Activated T-cell treated with anti-CD3 and anti-CD28 coated beads, Interleukin-2, amount 50 U/mL, for 48 hours (primary cell): ENCODE measurements at places on chromosomes 11 and 22.

GRCh38 chr11:59865031-59865430 lies 1.3 kb downstream of the TCN1 start:
- DNase-seq = no peak

- no peak for DNase-seq
These were observed 380.8 kb upstream of the CADM1 start for GRCh38 chr11:115884800-115885534.

DNA sequence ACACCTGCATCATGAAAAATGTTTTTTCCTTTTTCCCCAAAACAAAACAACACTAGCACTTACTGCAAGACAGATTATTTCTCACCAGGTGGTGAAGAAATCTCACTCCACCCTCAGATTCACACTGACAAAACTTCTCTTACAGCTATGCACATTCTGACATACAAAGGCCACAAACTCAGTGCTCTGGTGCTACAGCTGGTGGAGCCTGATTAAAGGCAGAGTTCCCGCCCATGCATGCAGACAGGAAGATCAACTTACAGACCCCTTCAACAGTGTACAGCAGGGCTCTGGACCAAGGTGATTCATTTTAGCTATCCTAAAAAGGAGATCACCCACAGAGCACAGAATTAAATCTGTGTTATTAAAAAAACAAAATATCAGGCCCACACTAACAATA lies 112.6 kb downstream of the CADM1 start:
- no peak for DNase-seq

DNA sequence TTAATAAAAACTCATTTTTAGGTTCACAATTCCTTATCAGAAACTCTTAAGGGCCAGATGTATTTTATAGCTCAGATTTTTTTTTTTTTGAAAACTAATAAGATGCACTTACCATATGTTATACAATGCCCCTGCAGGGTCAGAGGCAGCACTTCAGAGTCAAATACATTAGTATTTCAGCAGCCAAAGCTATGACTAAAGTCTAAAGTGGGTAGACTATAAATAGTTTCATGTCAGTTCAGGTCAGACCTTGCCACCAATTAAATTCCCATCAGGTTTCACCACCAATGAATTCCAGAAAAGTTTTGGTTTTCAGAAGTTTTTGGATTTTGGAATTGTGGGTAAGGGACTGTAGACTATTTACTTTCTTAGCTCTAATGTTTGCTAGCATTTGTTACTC lies 75.9 kb downstream of the FAM83F start:
- no peak for DNase-seq

DNA sequence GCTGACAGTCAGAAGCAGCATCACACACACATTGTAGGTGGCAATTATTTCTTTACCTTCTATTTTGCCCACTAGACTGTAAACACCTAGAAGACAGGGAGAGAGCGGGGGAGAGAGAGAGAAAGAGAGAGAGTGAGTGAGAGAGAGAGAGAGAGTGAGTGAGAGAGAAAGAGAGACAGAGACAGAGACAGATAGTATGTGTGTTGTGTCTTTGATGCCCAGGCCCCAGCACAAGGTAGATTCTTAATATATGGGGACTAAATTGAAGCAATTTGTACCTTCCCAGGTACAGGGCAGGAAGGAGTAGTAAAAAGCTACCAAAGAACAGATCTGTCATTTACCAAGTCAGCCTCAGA lies 163.7 kb downstream of the PKNOX2 start:
- no peak for DNase-seq

DNA sequence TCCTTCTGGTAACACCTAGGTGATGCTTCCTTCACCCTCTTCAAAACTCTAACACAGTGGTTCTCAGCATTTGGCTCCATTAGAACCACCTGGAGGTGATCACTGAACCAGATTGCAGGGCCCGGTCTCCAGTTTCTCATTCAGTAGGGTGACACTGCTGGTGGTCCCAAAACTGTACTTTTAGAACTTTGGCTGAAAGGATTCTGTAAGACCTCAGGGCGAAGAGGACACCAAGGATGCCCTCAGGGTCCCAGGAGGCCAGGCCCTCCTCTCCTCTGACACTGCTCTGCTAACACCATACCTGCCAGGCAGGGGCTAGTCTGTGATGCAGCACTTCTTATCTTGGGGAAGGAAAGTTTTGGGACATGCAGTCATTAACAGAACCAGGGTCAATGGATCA lies 9.0 kb downstream of the VSTM5 start:
- no peak for DNase-seq

DNA sequence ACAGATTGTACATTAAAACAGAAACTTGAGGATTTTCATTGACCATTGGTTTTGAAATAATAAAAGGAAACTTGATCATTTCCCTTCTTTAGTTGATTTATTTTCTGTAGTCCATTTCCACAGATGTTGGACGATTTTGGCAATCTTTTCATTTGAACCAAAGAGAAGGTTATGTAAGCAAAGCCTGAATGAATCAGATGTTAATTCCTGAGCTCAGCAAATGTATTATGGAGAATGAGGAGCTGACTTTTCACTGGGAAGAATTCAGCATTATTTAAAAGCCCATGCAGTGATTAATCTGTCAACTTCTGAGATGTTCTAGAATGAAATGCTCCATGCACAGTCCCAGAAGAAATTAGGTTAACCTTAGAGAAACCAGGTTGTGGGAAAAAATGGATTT lies 29.0 kb downstream of the ELMOD1 start:
- DNase-seq = no peak

GRCh38 chr11:69057236-69057635 lies 8.5 kb downstream of the TPCN2 start:
- DNase-seq = no peak

DNA sequence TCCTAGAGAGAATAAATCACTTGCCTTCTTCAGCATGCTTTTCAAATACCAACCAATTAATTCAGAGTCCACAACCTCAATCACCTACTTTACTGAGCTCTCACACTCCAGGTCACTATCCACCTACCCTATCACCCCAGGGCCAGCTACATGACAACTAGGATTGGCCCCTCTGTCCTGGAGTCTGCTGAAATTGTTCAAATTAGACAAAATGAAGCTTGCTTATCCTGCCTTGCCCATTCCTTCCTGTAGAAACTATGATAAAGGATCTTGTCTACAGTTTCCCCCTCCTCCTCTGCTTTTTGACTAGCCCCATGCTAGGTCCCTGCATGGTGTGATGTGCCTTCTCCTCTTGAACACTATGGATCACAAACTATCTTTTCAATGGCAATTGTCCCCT lies 94.5 kb downstream of the JRKL start:
- DNase-seq = no peak

DNA sequence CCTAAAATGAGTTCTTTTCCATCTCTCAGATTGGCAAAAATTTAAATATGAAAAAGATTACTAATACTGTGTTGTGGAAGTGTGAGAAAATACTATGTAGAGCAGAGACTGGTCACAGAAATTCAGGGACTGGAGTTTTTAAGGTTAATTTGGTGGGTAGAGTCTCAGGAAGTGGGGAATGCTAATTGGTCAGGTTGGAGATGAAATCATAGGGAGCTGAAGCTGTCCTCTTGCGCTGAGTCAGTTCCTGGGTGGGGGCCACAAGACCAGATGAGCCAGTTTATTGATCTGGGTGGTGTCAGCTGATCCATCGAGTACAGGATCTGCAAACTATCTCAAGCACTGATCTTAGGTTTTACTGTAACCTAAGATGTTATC lies 29.4 kb upstream of the TMEM86A start:
- peak; percentile 38 for DNase-seq

- no peak for DNase-seq
These were observed 977.0 kb downstream of the TBC1D22A start for GRCh38 chr22:47739291-47740015.

DNA sequence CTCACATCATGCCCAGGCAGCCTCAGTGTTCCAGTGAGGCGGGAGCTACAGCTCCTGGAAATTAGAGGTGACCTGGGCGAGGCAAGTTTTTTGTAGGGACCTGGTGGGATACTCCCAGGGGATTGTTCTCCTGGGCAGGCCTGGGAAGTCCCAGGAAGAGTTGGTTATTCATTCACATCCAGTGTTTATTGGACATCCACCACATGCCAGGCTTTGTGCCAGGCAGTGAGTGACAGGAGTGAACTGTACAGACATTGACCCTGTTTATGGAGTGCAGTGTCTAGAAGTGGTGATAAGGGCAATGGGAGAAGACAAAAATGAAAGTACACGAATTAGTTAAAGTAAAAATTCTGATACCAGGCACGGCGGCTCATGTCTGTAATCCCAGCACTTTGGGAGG lies 29.4 kb downstream of the YWHAH start:
- no peak for DNase-seq

DNA sequence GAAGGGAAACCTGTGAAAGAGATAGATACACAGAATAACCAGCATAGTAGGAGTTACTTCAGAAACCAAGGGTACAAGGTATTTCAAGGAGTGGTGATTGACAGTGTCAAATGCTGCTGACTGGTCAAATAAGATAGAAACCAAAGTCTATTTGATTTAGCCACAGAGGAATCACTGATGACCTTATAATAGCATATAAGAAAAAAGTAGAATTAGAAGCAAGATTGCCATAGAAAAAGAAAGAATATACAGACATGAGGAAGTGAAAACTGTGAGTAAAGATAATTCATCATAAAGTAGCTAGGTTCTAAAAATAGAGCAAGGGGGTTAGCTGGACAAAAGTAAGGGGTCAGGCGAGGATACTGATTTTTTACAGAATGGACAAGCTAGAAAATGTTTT lies 14.2 kb downstream of the ZBTB44 start:
- DNase-seq = no peak

DNA sequence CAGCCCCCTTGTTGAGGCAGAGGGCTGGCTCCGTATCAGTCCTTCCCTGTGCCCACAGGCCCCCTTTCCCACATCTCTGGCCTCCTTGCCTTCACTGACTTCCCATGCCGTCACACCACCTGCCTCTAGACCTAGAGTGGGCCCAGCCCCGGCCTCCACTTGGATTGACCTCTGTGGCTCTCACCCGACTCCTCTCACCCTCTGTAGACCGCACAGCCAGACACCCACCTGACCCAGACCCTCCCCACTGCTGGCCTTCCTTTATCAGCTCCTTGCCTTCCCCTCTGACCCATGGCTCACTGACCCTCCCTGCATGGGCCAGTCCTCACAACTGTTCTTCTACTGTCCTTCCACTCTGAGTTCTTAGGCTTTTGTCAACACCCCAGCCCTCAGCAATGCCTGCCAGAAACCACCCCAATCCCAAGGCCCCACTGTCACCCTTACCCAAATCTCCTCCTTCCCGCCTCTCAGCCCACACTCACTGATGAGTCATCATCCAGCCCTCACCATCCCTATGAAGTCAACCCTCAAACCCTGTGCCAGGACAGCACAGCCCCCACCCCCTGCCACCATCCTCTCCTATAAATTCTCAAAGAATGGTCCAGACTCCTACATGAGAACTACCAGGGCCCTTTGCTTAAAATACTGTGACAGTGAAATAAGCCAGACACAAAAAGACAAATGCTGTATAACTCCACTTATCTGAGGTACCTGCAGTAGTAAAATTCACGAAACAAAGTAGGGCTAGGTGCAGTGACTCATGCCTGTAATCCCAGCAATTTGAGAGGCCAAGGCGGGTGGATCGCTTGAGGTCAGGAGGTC lies 53.4 kb downstream of the SCGB1A1 start:
- no peak for DNase-seq

DNA sequence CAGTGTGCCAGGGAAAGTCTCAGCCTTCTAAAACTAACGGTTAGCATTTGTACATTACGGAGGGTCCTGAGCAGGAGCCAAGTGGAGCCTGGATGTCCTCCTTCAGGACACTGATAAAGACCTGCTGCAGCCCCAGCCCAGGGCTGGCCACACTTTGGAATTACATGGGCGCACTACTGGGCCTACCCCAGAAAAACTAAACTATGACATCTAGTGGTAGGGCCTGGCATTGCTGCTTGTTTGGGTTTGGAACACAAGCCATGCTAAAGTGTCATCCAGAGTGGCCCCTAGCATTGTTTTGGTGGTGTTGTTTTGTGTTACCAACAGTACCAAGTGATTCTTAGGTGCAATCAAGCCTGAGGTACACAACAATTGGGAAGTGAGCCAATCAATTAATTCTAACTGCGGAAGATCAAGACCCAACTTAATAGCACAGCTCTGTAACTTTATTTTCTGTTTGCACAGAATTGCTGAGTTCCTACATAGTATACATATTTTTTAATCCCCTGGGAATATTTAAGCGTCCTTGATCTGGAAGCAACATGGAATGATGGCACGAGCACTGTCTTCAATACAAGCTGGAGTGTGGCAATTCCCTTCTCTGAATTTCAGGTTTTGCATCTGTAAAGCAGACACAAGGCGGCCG lies 340.7 kb downstream of the LARGE1 start:
- DNase-seq = peak; percentile 49

- peak; percentile 16 for DNase-seq
These were observed 7.4 kb downstream of the CBX6 start for GRCh38 chr22:38864361-38865191.

GRCh38 chr22:43186272-43187170 lies at the start of gene TTLL12:
Gene TTLL12 (minus strand): TSS chr22:43187134. CDS start chr22:43187069, 65 bp downstream.
- DNase-seq = peak; percentile 66
